Naive thymus-derived CD4-positive, alpha-beta T cell (primary cell): ENCODE measurements at places on chromosomes 4 and X. TPM values are rescaled to one million over a fixed set of nuclear protein-coding genes. Genes with fewer than 3 reads are reported as not detected.

DNA sequence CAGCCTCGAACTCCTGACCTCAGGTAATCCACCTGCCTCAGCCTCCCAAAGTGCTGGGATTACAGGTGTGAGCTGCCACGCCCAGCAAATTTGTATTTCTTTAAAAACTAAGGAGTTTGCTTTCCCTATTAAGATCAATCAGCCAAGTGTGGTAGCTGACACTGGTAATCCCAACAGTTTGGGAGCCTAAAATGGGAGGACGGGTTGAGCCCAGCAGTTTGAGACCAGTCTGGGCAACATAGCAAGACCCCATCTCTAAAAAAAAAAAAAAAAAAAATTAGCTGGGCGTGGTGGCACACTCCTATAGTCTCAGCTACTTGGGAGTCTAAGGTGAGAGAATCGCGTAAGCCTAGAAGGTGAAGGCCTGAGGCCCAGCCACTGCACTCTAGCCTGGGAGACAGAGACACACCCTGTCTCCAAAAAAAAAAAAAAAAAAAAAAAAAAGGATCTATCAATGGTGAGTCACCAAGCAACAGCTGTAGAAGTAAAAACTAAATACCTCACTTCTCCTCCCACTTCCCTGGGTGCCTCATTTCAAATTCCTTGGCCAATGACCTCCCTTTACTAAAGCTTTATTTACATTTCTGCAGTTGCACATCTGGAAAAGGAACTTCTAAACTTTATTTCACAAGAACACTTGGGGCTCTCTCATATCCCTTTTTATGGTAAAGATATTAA is 54.5 kb downstream of the LDB2 start:
- no peak overlapping the region for H3K27ac ChIP-seq
- DNase-seq = no peak
- H3K4me1 ChIP-seq = no peaks in the 10 kb centered on the region
- no peaks in the 10 kb centered on the region for H3K36me3 ChIP-seq
- H3K27me3 ChIP-seq = no peaks in the 10 kb centered on the region

- no peaks in the 10 kb centered on the region for H3K27me3 ChIP-seq
- no peak overlapping the region for H3K4me3 ChIP-seq
- DNase-seq = peak; percentile 61
- H3K36me3 ChIP-seq = no peaks in the 10 kb centered on the region
Measured at GRCh38 chrX:74133156-74133796, 170.7 kb upstream of the ZCCHC13 start.

DNA sequence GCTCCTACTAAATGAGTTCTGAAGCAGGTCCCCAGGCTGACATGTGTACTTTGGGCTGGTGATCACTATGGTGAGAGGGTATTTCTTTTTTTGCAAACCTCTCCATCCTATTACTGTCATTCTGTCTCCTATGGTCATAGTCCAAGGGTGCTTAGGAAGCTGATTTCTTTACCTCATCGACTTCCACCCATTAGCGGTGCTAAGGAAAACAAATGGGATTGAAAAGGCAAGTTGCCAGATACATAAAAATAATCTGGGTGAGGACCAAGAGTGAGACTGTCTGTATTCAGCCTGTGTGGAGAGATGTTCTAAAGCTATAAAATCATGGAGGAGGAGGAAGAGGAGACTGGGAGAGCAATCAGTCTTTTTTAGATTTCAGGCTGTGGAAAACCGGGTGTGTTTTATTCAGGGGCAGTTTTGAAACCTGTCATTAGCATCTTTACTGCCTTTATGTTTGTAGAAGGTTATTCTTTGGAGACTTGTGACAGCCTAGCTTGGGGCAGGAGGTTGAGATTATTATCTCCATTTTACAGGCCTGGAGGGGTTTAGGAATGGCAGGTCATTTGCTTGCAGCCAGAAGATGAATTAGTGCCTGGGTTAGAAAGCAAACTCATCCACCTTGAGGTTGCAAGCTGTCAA is 1.9 kb downstream of the TMEM164 start:
- no peak for DNase-seq
- H3K27me3 ChIP-seq = no peaks in the 10 kb centered on the region
- H3K27ac ChIP-seq = no peak overlapping the region
- H3K36me3 ChIP-seq = no peaks in the 10 kb centered on the region
- no peak overlapping the region for H3K4me3 ChIP-seq
- H3K4me1 ChIP-seq = no peaks in the 10 kb centered on the region

CTAG1A gene
- not detected for total RNA-seq

F8A2 gene
- not detected for total RNA-seq
